Osteocyte (in vitro differentiated cells): ENCODE measurements at places on chromosomes 7 and 10.

DNA sequence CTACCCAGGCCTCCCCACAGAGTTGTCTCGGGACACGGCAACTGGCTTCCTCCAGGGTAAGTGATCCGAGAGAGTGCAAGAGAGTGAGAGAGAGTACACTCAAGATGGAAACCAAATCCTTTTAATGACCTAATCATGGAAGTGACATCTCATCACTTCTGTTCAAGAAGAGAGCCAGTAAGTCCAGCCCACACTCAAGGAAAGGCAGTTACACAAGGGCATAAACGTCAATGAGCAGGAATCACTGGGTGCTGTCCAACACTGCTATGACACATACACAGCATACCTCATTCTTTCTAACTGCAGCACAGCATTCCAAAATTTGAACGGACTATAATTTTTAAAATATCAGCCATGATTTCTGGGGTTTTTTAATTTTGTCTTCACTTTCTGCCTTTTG is 29.3 kb upstream of the OSBPL3 start:
- no peaks in the 10 kb centered on the region for H3K4me1 ChIP-seq
- peaks cover 44% of the 10 kb centered on the region for H3K27me3 ChIP-seq
- no peak overlapping the region for H3K4me3 ChIP-seq
- DNase-seq: no peak
- no peak overlapping the region for H3K27ac ChIP-seq

- H3K36me3 ChIP-seq: no peaks in the 10 kb centered on the region
- no peaks in the 10 kb centered on the region for H3K4me1 ChIP-seq
- H3K27me3 ChIP-seq: peaks cover 11% of the 10 kb centered on the region
Measured at GRCh38 chr7:138776166-138776833, 21.5 kb upstream of the TMEM213 start.

GRCh38 chr10:34235164-34235832 is 579.8 kb downstream of the PARD3 start:
- no peak overlapping the region for H3K4me3 ChIP-seq
- no peak for DNase-seq
- H3K4me1 ChIP-seq: peaks cover 20% of the 10 kb centered on the region
- no peaks in the 10 kb centered on the region for H3K27me3 ChIP-seq
- H3K27ac ChIP-seq: no peak overlapping the region

DNA sequence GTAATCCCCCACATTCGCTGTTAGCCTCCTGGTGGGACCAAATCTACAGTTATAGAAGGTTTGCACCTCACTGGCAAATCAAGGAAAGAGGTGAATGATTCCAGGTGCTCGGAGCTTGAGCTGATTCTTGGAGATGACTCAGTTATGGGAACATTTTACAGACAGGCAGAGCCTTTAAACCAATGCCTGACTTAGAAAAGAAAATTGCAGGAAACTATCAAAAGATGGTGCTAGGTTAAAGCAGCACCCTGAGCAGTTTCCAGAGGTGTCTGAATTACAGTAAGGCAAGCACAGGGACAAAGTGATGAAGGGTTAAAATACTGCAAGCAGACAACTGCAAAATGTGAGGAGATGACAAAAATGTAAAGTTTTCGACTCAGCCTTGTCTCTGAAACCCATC is 2.9 kb downstream of the LRRTM3 start:
- DNase-seq: no peak
- H3K27ac ChIP-seq: no peak overlapping the region
- peaks cover 12% of the 10 kb centered on the region for H3K4me1 ChIP-seq

DNA sequence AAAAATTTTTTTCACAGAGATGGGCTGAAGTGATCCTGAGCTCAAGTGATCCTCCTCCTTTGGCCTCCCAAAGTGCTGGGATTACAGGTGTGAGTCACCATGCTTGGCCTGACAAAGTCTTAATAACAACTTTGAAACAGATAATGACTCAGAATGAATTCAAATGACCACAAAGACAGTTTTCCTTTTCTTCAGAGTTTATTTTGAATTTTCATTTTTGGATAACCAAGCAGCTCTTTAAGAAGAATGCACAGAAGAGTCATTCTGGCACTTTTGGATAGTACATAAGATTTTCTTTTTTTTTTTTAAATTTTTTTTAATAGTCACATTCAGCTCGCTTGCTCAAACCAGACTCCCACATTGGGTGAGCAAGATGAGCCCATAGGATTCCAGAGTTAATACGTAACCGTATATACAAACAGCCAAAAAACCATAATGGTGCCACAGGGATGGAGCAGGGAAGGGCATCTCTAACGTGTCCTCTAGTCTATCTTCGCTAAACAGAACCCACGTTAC is 43.0 kb upstream of the NMT2 start:
- DNase-seq: no peak
- no peak overlapping the region for H3K27ac ChIP-seq
- no peak overlapping the region for H3K4me3 ChIP-seq

DNA sequence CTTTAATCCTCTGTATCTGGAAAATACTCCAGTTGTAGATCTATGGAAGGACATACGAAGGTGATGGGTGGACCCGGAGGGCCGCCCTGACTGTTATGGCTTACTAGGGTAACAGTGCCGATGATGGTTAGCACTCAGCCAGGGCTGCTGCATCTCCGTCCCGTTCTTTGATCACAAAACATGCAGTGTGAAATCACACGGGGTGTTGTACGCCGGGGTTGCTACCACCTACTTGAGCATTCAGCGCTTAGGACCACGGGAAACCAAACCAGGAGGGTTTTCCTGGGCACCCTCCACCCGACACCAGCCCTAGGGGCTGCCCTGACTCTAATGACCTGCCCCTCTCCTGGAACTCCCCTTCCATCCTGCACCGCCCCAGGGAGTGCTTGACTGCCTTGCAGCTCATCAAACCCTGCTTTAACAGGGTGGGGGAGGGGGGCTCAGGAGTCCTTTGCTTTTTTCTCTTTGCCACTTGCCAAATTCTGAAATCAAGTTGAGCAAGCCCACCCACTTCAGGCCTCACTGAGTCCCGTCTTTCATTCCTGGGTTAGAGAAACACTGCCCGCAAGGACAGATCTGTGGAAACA is 20.4 kb downstream of the ZNF775 start:
- no peak for DNase-seq
- H3K4me1 ChIP-seq: peaks cover 23% of the 10 kb centered on the region
- H3K27me3 ChIP-seq: no peaks in the 10 kb centered on the region
- no peak overlapping the region for H3K4me3 ChIP-seq
- H3K36me3 ChIP-seq: no peaks in the 10 kb centered on the region

GRCh38 chr7:116776610-116777289 is 85.6 kb upstream of the CAPZA2 start:
- DNase-seq: no peak
- peak overlapping the region; percentile 76 for H3K27ac ChIP-seq
- H3K36me3 ChIP-seq: peaks cover 31% of the 10 kb centered on the region

GRCh38 chr7:76294344-76295024 is 8.0 kb upstream of the HSPB1 start:
- H3K27me3 ChIP-seq: no peaks in the 10 kb centered on the region
- no peaks in the 10 kb centered on the region for H3K36me3 ChIP-seq
- no peak overlapping the region for H3K4me3 ChIP-seq
- peaks cover 44% of the 10 kb centered on the region for H3K4me1 ChIP-seq
- H3K27ac ChIP-seq: peak overlapping the region; percentile 76

- no peaks in the 10 kb centered on the region for H3K4me1 ChIP-seq
- H3K27ac ChIP-seq: no peak overlapping the region
- H3K4me3 ChIP-seq: no peak overlapping the region
- H3K27me3 ChIP-seq: peaks cover 38% of the 10 kb centered on the region
Measured at GRCh38 chr7:277228-277627, 12.7 kb upstream of the FOXL3 start.

GRCh38 chr7:132065989-132066603 is 509.7 kb upstream of the PODXL start:
- no peaks in the 10 kb centered on the region for H3K36me3 ChIP-seq
- no peak overlapping the region for H3K4me3 ChIP-seq
- DNase-seq: peak; percentile 46
- H3K27me3 ChIP-seq: no peaks in the 10 kb centered on the region

- H3K27ac ChIP-seq: no peak overlapping the region
- no peak for DNase-seq
- no peaks in the 10 kb centered on the region for H3K36me3 ChIP-seq
- no peaks in the 10 kb centered on the region for H3K4me1 ChIP-seq
- no peak overlapping the region for H3K4me3 ChIP-seq
Measured at GRCh38 chr10:117936141-117936540, 110.6 kb downstream of the RAB11FIP2 start.

- H3K36me3 ChIP-seq: no peaks in the 10 kb centered on the region
- no peak overlapping the region for H3K27ac ChIP-seq
- DNase-seq: no peak
- H3K4me3 ChIP-seq: no peak overlapping the region
Measured at GRCh38 chr7:78777829-78778228, 675.6 kb downstream of the MAGI2 start.

GRCh38 chr10:19848226-19848985 is 32.2 kb downstream of the PLXDC2 start:
- no peaks in the 10 kb centered on the region for H3K36me3 ChIP-seq
- peaks cover 23% of the 10 kb centered on the region for H3K4me1 ChIP-seq
- no peaks in the 10 kb centered on the region for H3K27me3 ChIP-seq
- DNase-seq: no peak

DNA sequence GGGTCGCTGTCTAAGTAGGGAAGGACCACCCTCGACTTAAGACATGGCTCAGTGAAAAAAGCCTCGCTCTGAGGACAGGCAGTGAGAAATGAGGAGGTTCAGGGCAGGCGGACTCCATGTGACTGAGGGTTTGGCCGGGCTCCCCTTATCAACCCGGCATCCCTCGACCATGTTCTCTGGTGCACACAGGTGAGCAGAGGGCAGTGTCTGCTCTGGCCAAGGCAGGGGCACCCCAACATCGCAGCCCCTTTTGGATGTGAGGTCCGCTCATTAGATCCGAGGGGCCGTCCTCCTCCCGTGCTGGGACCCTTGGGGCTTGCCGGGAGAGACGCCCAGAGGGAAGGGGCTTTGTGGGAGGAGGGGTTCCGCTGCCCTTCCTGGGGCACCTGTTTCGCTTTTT is 475.1 kb downstream of the DNAJB6 start:
- DNase-seq: no peak
- H3K36me3 ChIP-seq: no peaks in the 10 kb centered on the region
- no peak overlapping the region for H3K4me3 ChIP-seq
- H3K4me1 ChIP-seq: peaks cover 4% of the 10 kb centered on the region

- H3K36me3 ChIP-seq: no peaks in the 10 kb centered on the region
- H3K27me3 ChIP-seq: no peaks in the 10 kb centered on the region
- H3K4me1 ChIP-seq: peaks cover 32% of the 10 kb centered on the region
- H3K4me3 ChIP-seq: no peak overlapping the region
- no peak for DNase-seq
Measured at GRCh38 chr7:150382844-150383225, 3.7 kb downstream of the ZNF775 start.
